Activated T-cell treated with anti-CD3 and anti-CD28 coated beads, Interleukin-2, amount 50 U/mL, for 4 hours (primary cell): ENCODE measurements at places on chromosomes 7 and 10. TPM values are rescaled to one million over a fixed set of nuclear protein-coding genes. Genes with fewer than 3 reads are reported as not detected.

Gene HOXA13
- not detected for total RNA-seq

Gene KCP
- total RNA-seq, result 0.10 TPM

Gene EPHA1
- 1.1 TPM for total RNA-seq

Gene CAMK1D
- 6.3 TPM for total RNA-seq

Gene NANOS1
- total RNA-seq, result 0.08 TPM

- no peak for DNase-seq
Measured at GRCh38 chr7:95794917-95795515, 22.7 kb downstream of the DYNC1I1 start.

- no peak for DNase-seq
Measured at GRCh38 chr10:28661035-28661434, 16.3 kb upstream of the BAMBI start.

DNA sequence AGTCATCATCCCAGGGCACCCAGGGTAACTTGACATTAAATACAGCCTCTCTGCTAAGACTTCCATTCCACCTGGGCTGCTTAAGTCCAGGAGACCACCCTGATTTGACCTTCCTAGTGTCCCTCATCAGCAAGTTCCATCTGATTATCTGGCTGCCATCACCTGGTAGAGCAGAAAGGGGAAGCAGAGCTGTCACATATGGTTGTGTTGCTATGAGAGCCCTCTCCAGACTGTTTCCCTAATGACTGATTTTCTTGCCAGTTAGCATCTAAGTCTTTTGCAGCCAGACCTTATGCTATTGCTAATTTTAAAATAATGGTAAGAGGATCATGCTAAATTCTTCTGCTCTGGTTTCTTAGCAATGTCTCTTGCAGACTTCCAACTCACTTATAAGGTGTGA lies 38.7 kb downstream of the KCNH2 start:
- DNase-seq, result no peak

DNA sequence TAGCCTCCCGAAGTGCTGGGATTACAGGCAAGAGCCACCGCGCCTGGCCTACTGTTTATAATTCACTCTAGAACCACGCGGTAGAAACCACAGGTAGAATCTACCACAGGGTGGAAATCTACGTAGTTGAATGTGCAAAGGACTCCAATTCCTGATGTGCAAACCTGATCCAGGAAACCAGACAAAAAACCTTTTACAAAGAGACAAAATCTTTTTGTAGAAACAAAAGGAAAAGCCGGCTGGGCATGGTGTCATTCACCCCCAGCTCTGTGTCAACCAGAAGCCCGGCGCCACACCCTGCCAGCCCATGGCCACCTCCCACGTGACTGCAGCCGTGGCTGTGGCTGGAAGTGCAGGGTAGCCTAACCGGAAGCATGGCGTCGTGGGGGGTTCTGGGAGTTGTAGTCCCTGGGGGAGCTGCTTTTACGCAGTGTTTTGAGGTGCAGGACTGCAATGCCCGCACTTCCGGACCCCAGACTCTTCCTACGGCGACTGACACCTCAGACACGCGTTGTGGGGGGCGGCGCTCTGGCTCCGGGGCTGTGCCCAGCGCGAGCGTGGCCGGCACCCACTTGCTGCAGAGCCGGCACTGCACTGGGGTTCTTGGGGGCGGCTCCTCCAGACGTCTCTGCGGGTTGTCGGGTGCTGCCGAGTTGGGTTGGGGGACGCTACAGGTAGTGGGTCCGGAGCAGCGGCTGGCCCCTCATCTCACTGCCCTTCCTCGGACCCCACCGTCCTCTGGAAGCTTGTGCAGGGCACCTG lies 41.5 kb upstream of the RNF216 start:
- DNase-seq, result peak; percentile 93

DNA sequence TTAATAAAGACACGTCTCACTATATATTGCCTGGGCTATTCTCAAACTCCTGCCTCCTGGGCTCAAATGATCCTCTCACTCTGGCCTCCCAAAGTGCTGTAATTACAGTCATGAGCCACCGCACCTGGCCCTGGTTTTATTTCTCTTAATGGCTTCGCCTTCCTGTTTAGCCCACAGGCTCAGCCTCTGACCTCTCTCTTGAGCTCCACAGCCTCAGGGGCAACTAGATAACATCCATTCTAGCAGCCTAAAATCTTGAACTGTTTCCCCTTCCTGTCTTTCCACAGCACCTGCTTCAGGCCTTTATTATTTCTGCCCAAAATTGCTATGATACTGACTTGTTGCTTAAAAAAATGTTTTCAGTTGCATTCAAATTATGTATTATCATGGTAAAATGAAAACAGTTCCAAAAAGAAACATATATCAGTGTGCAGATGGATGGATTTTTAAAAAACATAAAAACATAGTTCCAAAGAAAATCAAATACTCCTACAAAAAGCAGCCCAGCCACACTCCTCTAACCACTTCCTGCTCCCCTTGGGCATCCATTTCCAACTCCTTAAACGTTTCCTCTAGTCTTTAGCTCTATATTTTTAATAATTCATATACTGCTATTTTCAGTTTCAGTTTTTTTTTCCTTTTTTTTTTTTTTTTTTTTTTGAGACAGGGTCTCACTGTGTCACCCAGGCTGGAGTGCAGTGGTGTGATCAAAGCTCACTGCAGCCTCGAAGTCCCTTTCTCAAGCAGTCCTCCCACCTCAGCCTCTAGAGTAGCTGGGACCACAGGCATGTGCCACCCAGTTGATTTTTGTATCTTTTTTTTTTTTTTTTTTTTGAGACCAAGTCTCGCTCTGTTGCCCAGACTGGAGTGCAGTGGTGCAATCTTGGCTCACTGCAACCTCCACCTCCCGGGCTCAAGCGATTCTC lies 5.1 kb upstream of the BAZ1B start:
- DNase-seq, result no peak

DNA sequence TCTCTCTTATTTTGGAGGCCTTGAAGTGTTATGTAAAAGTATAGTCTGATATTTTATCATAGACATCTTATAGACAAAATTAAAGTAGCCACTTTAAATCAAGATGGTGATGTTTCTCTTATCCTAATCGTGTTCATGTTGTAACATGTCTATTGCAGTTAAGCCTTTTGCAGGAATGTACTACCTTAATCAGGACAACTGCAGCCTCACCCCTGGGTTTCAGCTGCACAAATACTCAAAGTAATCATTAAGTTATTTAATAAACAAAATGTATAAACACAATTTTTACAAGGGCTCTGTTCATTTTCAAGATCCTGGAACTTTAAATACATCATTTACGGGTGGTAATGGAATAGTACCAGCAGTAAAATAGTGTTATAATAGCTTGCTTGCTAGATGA lies 14.4 kb upstream of the KIF5B start:
- no peak for DNase-seq

DNA sequence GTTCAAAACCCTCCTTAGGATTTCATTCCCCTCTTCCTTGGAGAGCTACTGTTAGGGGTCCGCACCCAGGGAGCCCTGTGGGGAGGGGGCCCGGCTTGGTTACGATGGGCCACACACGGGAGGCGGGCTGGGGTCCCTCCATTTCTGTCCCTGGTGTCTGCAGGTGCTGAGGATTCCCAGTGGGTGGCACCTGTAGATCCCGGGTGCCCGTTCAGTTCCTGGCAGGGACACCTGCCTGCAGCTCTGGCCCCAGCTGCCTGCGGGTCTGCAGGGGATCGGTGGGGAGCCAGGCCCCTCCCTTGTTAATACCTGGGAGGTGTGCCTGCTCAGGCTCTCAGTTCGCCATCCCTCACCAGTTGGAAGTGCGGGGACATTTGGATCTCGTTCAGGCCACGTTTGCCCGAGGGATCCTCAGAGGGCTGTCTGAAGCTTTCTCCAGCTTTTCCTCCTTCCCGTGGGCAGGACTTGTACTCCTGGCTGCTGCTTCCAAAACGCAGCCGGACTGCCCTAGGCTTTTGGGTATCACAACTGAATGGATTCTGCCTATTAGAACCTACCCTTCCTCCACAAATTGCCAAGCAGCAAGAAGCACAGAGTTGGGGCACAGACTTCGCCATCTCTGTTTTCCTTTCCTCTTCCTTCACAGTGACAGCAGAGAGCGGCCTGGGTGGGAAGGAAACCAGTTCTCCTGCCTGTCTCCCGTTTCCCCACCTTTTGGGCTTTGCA lies 22.3 kb upstream of the IL15RA start:
- no peak for DNase-seq

GRCh38 chr7:116307253-116307652 lies 96.9 kb downstream of the TES start:
- DNase-seq, result no peak

DNA sequence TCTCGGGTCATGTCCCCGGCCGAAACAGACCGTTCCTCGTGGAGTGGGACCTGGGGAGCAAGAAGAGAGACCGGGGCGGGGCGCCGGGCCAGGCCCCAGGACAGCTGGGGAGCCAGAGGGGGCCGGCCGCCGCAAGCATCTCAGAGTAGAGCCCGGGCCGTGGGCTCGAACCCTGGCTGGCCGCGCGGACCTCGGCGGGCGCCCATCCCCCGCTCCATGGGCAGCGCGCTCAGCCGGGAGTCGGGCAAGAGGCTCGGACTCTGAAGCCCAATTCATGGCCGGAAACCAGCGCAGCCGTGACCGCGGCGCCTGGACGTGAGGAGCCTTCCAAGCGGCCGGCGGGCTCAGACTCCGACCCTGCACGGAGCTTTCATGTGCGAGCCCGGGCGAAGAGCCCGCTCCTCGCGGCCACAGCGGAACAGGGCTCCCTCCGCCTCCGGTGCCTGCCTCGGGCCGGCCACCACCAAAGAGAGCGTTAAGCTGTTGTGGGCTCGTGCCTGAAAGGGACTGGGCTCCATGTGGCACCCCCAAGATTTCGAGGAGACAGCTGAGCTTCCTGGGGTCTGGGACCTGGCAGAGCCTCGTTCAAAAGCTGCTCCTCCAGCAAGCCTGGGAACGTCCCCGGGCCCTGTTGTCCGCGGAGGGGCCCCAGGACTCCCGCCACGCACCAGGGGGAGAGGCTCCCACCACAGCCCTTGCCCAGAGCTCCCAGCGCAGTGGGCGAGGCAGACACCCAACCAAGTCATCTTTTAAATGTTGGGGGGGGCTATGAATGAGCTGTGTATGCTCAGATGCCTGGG lies 757 bp upstream of the GRID1 start:
- DNase-seq, result no peak

- DNase-seq, result peak; percentile 20
Measured at GRCh38 chr10:45470098-45471012, 96.3 kb downstream of the ALOX5 start.
